ENCODE measurements at places on chromosomes 7 and 10.

GRCh38 chr10:93760490-93760889 is 2.8 kb downstream of the LGI1 start:
- DNase-seq = no peak

- DNase-seq = no peak
These were observed 73.1 kb upstream of the HECW1 start for GRCh38 chr7:43039346-43039745.

DNA sequence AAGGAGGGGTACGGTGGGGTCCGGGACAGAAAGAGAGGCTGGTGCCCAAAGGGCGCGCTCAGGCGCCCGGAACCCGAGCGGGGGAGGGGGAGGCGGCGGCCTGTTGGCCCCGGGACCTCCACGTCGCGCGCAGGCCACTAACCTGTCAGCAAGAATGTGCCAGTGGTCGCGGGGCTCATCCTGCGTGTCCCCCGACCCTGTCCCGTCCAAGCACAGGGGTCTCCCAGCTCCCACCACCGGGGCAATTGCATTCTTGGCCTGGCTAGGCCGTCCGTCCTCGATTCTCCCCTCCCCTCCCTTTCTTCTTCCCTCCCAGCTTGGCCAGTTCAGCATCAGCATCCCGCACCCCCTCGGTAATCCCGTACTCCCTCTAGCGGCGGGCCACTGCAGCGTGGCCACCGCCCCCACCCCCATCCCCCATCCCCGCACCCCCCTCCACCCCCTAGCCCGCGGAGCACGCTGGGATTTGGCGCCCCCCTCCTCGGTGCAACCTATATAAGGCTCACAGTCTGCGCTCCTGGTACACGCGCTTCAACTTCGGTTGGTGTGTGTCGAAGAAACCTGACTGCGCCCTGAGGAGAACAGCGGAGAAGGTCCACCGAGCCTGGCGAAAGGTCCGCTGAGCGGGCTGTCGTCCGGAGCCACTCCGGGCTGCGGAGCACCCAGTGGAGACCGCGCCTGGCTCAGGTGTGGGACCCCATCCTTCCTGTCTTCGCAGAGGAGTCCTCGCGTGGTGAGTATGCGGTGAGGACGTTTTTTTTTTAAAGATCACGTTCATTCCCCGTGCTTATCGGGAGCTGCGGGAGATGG is at the start of gene SGCE:
Gene SGCE (minus strand): TSS at position 286 of the 810 bp plus-strand sequence. CDS start 35 bp downstream, at position 251.
- peak; percentile 15 for DNase-seq

DNA sequence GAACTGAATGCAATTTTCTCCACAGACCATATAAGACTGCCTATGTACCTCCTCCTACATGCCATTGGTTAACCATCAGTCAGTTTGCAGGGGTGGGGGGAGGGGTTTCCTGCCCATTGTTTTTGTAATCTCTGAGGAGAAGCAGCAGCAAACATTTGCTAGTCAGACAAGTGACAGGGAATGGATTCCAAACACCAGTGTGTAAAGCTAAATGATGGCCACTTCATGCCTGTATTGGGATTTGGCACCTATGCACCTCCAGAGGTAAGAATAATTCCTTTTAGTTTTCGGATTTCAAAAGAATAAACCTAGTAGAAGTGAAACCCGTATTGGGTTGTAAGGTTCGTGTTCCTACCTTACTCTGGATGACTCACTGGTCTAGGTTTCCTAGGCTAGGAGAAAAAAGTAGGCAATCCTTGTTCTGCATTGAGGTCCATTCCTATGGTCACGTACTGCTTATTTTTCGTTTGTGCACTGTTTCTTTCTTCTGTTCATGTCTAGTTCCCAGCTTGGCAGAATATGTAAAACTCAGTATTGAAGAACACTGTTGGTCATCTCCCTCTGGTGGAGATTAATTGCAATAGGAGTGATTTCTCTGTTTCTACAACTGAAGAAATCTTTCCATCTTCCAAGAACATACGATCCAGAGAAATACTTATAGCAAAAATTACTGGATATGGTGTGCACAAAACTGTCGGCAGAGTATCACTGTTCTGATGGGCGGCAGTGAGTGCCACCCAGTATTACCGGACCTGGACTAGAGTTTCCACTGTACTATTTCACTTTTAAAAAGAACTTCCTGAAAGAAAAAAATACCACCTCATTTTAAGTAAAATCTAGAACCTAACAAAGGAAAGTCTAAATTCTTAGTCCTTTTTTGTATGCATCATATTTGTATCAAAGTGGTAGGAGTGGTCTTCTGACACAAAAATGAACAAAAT is at the start of gene AKR1C3:
Gene AKR1C3 (plus strand): TSS at position 150 of the 941 bp plus-strand sequence. CDS start 31 bp downstream, at position 181.
- no peak for DNase-seq

GRCh38 chr10:75294866-75295701 is 59.3 kb upstream of the COMTD1 start:
- peak; percentile 39 for DNase-seq
